Stimulated activated CD8-positive, alpha-beta memory T cell treated with anti-CD3 and anti-CD28 coated beads, Interleukin-4, amount 100 ng/mL, for 48 hours (primary cell): ENCODE measurements at places on chromosomes 16 and 17.

GRCh38 chr17:74354123-74354522 lies 7.5 kb downstream of the BTBD17 start:
- peak; percentile 85 for DNase-seq

DNA sequence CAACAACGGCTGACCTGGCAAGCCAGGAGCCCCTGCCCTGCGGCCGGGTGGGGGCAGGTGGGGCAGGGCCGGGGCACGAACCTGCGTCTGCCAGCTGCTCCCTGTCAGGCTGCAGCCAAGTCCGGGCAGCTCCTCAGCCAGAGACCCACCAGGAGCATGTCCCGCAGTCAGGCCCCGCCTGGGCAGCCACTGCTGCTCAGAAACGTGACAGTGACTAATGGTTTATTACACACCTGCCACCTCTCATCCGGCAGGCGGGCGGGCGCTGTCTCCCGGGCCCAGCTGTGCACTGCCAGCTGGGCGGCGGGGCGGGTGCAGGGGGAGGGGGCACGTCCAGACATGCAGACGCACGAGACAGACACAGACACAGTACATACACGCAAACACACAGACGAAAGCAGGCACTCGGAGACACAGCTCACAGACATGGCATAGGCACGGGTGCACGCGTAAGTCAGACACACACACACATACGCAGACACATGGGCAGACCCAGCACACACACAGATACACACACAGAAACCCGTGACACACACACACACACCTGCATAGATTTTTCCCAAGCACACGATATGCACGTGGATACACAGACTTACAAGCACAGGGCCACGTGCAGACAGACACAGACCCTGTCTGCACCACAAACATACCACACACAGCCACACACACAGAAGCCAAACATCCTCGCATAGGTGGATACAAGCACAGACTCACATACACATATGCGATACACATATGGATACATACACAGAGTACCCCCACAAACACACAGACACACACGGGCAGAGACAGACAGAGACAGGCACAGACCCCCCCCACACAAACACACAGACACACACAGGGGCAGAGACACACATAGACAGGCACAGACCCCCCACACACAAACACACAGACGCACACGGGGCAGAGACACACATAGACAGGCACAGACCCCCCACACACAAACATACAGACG lies 248.3 kb upstream of the CIBAR2 start:
- no peak for DNase-seq

GRCh38 chr17:62307196-62307595 lies 73.2 kb upstream of the EFCAB3 start:
- DNase-seq, result no peak

DNA sequence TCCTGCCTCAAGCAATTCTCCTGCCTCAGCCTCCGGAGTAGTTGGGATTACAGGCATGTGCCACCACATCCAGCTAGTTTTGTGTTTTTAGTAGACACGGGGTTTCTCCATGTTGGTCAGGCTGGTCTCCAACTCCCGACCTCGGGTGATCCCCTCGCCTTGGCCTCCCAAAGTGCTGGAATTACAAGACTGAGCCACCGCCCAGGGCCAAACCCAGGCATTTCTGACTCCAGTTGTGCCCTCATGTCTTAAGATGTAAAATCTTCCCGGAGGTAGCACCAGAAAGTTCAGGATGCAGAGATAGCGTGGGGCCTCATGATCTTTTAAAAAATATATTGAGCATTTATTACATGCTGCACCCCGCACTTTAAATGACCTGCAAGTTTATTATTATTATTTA lies 12.8 kb upstream of the SMG1 start:
- no peak for DNase-seq

- DNase-seq, result no peak
These were observed 38.9 kb downstream of the MRPS23 start for GRCh38 chr17:57810721-57811637.

DNA sequence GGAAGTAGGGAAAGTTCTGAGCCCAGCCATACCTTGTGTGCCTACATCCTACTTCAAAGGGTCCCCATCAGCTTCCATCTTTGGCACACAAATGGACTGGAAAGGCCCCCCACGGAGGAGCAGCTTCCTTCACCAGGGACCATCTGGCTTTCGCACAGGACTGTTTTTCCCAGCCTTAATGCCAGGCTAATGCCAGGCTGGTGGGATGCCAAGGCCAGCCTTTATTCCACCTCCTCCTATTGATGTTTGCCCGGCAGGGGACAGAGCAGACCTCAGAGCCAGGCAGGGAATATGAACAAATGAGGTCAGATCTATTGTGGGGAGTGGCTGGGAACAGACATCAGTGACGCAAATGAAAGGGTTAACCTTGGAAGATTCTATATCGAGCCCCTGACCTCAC lies 5.7 kb downstream of the GPR179 start:
- DNase-seq, result no peak

DNA sequence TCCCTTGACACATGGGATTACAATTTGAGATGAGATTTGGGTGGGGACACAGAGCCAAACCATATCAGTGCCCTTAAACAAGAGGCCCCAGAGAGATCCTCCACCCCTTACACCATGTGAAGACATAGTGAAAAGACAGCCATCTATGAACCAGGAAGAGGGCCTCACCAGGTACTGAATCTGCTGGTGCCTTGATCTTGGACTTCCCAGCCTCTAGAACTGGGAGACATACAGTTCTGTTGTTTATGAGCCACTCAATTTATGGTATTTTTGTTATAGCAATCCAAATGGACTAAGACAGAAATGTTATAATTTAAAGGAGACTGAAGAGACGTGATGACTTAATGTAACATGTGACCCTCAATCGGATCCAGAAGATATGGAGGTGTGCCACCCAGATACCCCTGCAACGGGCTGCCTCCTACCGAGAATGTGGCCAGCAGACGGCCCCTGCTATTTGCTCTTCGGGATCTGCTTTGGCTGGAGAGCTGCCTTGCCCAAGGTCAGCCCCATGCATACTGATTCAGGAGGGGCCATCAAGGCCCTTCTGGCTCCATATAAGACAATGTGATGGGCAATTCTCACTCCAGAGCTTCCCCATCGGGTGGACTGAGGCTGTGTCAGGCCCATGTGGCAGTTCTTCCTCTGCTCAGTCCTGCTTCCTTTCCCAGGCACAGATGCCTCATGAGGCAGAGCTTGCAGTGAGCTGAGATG lies 80.6 kb downstream of the NETO2 start:
- DNase-seq, result no peak

DNA sequence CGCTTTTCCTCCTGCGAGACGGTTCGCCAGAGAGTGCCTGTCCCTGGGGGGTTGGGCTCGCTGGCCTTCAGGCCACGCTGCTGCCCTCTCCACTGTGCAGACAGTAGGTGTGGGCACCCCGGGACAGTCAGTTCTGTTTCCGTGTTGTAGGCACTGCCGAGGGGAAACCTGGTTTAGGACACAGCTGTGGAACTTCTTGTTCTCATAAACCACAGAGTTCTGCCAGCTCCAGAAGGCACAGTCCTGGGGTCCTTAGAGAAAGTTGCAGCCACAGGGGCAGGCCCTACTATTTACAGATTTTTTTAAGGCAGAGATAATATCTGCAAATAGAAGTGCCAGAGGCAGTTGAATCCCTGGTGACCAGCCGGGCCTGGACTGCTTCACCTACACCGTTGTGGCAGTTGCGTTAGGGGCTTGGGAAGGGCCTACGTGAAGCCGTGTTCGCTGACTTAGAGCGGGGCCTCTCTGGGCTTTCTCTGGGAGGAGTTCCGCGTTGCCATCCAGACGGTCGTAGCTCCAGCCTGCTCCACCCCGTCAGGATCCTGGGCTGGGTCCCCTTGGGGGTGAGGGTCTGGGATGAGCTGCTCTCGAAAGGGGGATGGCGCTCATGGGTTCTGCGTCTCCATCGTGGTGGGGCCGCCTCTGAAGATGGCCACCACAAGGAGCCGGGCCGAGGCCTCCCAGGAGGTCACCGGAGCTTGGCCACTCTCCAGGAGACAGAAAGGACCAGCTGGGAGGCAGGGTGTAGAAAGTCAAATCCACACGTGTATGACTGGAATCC lies 126.3 kb downstream of the BANP start:
- no peak for DNase-seq

- no peak for DNase-seq
These were observed 220.3 kb downstream of the PRKCA start for GRCh38 chr17:66522591-66523272.

GRCh38 chr16:75660321-75660720 lies 12.7 kb downstream of the TERF2IP start:
- DNase-seq, result no peak

DNA sequence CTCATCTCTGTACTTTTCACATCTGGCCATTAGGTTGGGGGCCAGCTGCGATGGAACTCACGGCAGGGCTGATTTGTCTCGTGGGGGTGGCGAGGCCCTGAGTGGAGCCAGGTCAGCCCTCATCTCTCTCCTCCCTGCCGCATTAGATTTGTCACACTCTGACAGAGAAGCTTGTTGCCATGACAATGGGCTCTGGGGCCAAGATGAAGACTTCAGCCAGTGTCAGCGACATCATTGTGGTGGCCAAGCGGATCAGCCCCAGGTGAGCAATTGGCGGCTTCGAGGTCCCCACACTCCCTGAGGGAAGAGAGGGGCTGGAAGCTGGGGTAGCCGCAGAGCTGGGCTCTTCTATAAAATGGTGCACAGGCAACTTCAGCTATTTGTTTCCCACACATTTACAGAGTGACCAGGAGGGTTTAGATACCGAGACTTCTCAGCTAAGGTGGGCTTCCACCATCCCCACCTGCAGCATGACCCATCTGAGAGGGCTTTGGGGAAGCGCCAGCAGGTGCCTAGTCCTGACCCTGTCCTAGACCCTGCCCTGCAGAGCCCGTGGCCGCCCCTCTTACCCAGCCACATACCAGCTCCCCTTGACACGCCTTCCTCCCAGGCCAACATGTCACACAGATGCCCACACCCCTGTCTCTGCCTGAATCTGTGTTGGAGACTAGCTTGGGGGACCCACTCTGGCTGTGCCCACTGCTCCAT lies 8.4 kb downstream of the TMEM98 start:
- no peak for DNase-seq

GRCh38 chr16:57133886-57134285 lies 41.5 kb downstream of the CPNE2 start:
- DNase-seq, result peak; percentile 43

- DNase-seq, result peak; percentile 89
These were observed 98.9 kb downstream of the AATF start for GRCh38 chr17:37047631-37048104.

DNA sequence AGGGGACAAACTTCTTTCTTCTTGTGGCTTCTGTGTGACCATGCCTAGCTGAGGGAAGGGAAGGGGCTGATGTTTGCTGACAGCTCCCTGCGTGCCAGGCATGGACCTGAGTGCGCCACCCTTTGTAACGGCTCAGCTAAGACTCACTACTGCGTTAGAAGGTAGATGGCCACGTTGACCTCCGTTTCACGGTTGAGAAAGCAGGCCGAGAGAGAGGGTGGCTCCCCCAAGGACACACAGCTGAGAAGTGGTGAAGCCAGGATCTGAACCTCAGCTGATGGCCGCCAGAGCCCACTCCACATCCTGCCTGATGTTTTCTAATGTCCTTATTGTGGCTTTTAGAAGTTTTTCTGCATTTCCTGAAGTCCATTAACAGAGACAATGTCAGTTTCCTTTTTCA lies 45.1 kb downstream of the RGS9 start:
- DNase-seq, result no peak

- no peak for DNase-seq
These were observed 260.7 kb upstream of the CA10 start for GRCh38 chr17:52419229-52419641.

GRCh38 chr17:38507921-38508569 lies 79.8 kb downstream of the ARHGAP23 start:
- no peak for DNase-seq

DNA sequence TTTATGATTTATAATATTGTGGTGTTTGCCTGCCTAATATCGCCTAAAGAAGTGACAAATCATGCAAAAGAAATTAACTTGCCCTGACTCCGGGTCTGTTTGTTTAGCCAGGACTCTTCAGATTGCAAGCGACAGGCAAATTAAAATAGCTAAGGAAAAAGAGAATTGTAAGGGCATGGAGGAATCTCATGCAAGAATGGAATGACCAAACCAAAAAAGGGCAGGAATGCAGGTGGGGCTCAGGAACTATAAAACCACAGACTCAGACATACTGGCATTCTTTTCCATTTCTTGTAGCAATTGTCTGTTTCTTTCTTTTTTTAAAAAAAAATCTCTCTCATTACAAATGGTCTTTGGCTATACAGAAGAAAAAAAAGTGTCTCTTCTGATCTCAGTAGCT lies 188.1 kb upstream of the XYLT1 start:
- no peak for DNase-seq

DNA sequence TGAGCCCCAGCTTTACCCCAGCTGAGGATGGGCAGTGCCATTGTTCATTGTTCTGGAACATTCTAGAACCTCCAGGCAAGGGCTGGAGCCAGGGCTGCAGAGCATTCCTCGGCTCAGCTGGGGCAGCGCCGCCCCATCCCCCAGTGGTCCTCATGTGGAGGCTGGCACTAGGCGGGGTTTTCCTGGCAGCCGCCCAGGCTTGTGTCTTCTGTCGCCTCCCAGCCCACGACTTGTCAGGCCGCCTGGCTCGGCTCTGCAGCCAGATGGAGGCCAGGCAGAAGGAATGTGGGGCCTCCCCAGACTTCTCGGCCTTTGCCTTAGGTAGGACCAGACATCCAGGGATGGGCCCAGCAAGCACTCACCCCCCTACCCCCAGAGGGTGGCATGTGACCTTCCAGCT lies at the start of gene TMEM95:
Gene TMEM95 (plus strand): TSS at position 104 of the 400 bp plus-strand sequence. CDS start 49 bp downstream, at position 153.
- DNase-seq, result no peak

DNA sequence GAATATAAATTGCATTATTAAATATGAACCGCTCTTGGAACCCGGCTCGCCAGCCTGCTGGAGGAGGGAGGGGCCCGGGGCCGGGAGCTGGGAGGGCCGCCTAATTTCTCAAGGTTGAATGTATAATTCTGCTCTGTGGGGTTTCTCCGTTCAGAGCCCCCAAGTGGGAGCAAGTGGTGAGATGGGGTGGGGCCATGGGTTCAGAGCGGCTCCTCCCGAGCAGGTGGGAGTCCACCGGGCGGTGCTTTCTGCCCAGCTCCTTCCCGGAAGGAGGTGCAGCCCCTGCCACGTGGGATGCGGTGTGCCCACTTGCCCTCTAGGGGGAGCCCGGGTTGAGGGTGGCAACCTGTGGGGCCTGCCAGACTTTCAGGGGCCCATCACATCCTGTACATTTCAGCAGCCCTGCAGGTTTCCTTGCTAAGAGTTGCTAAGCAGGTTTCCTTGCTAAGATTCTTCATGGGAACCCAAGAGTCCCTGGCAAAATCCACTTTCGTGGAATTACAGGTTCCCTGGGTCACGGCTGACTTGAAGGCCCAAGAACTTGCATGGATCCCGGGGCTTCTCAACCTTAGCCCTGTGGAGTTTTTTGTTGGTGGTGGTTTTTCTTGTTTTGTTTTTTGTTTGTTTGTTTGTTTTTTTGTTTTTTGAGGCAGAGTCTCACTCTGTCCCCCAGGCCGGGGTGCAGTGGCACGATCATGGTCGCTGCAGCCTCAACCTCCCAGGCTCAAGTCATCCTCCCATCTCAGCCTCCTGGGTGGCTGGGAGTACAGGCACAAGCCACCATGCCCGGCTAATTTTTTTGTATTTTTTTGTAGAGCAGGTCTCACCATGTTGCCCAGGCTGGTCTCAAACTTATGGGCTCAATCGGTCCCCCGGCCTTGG lies 196.7 kb upstream of the GSE1 start:
- DNase-seq, result peak; percentile 88
